ENCODE measurements at places on chromosomes 7 and 10.
A peak's percentile ranks its signal among the peaks of the same experiment; 100 is the strongest.

DNA sequence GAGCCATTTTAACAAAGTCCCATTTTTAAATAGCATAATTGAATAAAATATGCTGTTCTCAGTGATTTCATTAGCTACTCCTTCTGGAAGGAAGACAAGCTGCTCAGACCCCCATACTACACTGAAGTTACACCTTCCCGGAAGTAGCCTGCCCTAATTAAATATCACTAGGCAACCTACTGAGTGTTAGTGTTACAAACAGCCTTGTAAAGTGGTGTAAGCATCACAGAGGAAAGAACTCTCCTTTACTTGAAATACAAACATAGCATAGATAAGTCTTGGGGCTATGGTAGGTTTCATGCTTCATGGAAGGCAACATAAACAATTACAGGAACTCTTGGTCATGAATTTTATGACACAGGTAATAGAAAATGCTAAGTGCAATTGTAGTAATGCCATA, 43.4 kb upstream of the PTN start:
- no peak for DNase-seq

DNA sequence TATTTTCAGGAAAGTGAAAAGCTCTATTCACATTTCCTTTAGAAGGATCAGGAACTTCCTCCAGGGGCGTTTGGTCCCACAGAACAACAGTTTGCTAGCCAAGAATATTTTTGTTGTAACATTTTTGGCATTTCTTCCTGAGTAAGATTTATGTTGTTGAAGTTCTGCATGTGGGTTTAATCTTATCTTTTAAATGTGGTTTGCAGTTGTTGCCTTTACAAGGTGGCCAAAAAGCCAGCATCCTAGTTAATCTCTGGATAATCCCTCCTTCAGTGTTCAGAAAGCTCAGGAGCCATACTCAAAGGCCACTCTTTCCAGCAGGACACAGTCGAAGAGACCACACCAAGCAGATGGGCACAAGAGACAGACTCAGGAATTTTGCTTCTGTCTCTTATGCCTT, 30.0 kb downstream of the SLC26A4 start:
- peak; percentile 20 for DNase-seq

DNA sequence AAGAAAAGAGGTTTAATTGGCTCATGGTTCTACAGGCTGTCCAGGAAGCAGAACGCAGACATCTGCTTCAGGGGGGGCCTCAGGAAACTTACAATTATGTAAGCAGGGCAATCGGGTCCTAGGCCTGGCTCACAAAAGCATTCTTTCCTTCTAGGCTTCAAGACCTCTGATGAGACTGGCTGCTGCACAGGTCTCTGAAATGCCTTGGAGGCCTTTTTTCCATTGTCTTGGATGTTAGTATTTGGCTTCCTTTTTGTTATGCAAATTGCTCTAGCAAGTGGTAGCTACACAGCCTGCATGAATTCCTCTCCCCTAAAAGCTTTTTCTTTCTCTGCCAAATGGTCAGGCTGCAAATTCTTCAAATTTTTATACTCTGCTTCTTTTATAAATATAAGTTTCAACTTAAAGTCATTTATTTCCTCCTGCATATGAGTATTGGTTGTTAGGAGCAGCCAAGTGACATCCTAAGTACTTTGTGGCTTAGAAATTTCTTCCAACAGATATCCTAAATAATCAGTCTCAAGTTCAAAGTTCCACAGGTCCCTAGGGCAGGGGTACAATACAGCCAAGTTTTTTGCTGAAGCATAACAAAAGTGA, 83.1 kb upstream of the SEMA3A start:
- DNase-seq = no peak

GRCh38 chr10:114723361-114723760, 65.3 kb upstream of the ABLIM1 start:
- no peak for DNase-seq

DNA sequence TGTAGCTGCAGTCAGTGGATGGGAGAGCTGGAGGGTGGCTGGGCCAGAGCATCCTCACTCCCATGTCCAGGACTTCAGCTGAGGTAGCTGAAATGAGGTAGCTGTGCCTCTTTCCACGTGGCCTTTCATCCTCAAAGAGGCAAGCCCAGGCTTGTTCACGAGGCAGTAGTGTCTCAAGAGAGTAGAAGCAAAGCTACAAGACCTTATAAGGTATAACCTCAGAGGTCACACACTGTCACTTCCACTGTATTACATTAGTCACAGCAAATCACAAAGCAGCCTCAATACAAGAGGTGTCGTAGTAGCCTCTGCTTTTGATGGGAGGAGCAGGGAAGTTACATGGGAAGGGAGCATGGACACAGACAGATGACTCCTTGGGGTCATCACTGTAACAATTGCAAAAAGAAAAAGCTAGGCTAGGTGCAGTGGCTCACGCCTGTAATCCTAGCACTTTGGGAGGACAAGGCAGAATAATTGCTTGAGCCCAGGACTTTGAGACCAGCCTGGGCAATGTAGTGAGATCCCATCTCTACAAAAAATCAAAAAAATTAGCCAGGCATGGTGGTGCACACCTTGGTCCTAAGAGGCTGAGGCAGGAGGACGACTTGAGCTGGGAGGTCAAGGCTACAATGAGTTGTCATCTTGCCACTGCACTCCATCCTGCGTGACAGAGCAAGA, 97.5 kb downstream of the SKIDA1 start:
- no peak for DNase-seq

DNA sequence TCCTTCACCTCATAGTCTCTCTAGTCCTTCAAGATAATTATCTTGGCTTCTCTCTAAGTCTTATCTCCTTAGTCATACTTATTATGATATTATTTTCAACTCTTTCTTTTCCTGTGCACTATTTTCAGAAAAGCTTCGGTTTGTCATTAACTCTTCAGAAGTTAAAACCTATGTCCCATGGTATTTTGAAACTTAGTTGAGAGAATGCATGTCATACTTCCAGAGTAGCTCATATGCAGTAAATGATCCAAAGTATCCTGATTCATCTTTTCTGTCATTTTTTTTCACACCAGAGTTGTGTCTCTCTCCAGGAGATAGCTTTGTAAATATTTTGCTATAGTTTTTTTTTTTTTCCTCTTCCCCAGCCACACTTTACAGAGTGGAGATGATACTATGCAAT, 1008.6 kb downstream of the NRG3 start:
- DNase-seq = no peak

DNA sequence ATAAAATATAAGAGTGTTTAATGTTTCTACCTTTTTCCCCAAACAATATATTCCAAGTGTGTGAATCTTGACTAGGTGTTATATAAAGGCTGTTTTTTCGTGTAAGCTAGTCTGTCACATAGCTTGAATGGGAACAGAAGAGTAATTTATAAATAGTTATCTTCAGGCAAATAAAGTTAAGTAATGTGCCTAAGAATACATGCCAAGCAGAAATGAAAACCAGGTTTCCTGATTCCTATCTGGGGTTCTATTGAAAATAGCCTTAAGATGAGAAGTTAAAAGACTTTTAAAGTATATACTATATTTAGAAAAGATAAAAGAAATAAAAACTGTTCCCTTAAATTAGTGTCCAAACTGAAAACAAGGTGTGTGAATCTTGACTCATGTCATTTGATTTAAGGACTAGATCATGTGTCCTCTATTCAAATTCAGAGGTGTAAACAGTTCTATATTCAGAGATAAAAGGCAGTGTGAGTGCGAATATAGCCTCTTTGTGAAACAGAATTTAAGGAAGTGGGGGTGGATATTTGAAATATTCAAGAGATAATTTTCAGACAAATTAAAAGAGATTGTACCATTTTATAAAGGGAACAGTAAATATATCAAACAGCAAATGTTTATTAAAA, 247.5 kb downstream of the THSD7A start:
- DNase-seq = no peak

DNA sequence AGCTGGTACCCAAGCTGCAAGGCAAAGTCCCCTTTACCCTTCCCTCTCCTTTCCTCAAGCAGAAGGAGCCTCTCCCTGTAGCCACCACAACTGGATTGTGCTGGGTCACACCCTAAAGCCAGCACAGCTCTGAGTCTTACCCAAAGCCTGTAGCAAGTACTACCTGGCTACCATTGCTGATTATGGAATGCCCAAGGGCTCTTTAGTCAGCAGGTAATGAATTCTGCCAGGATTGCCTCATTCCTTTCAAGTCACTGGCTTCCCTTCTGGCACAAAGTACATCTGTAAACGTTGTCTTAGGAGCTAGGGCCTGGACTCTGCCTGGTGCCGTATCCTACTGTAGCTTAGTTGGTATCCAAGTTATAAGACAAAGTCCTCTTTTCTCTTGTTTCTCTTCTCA, 52.0 kb downstream of the FAS start:
- DNase-seq = no peak

DNA sequence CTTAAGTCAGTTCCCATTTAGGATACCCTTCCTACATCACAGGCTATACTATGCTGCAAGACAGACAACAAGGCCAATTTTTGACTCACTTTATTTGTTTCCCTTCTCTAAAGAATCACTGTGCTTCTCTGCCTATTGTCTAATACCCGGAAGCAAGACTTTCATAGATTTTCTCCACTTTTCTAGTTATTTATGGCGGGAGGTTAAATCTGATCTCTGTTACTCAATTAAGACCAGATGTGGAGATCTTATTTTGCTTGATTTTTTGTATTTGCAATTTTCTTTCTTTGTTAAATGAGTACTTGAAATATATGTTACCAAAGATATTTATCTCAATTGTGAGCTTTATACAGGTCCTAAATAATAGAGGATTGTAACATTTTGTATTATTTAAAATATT, 511.5 kb downstream of the ATRNL1 start:
- DNase-seq = no peak

- DNase-seq = no peak
These were observed 93.1 kb upstream of the NAMPT start for GRCh38 chr7:106377847-106378361.

DNA sequence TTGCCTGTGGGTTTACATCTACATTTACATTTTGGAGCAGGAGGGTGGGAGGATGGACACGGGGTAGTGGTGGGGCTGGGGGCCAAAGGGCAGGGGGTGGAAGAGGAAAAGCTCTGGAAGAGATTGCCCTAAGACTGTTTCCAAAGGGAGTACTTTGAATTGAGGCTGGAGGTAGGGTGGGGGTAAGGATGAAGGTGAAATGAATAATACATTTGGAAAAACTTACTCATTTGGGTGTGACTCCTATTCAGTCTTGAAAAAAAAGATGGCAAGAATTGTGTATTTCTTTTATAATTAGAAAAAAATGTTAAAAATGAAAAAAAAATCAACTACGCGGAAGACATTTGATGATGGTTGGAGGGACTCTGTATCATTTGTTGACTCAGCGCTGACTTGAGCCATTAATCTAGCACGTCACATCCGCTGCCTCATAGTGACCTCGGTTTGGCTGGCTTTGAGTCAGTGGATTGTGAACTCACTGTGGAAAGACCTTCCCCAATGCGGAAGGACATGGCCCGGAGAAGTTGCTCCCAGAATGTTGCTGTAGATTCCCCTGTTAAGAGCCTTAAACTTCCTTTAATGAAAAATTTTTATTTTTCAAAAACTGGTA, 2.8 kb downstream of the FAM180A start:
- no peak for DNase-seq

DNA sequence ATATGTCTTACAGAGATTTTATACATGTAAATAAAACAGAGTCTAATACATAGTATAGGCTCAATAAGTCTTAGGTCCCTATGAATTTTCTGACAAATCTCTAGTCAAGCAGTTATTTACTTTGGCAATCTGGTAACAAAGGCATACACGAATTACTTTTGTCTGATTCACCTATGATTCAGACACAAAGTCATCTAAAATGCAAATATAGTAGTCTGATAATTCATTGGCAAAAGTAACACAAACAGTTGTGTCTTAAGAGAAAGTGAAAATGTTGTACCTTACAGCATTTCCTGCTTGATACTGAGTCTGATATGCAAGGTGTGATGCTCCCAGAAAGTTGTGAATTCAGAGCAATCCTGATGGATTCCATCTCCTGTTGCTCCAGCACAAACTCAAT, 209.4 kb upstream of the PRSS1 start:
- no peak for DNase-seq

DNA sequence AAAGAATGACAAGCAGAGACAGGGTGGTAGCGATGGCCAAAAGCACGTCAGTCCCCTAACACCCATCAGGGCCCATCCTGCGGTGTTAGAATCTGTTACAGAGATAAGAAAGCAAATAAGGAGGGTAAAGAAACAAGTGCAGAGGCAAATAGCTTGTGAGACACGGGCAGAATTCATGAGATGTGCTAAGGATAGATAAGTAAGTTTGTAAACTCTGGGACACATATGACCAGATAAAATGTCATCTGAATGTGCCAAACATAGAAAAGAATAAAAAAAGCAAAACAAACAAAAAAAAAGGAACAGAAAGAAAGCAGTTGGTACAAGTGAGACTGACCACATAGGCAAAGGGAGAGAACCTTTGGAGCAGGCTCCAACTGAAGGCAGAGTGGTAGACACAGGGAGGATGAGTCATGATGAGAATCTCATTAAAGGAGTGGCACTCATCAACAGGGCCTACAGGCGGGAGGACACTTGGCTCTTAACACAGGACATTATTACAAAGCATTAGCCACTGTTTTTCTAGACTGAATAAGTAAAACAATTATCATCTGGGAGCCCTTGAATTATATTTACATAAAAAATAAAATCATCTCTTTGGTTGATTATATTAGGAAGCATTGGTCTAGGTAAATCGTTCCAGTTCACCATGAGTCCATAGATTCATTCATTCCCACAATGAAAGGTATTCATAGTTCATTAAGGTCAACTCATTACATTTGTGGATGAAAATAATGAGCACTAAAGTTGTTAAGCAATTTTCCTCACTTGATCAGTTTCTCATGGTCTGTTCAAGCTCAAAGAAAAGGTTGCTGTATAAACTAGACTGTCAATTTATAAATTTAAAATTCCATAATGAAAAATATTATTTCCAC, 21.5 kb upstream of the EPHB6 start:
- DNase-seq = peak; percentile 93

- DNase-seq = no peak
These were observed 197.7 kb upstream of the FRMD4A start for GRCh38 chr10:14528450-14528849.

- no peak for DNase-seq
These were observed 162.6 kb downstream of the MTERF1 start for GRCh38 chr7:91717681-91718470.

DNA sequence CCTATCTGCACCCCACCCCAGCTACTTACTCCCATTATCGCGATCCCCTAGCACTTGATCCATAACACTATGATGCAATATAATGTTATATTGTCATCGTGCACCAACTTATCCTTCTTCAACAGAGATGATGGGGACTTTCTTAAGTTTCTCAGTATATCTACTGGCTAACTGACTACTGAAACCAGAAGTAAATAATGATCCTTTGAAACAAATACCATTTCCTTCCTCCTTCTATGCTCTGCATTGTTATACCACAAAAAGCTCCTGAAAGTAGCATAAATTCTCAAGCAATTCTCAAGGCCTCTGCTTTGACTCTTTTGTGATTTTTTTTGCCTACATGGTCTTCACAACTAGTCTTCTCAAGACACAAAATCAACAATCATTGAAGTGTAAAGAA, 68.9 kb downstream of the HTR7 start:
- DNase-seq = no peak

GRCh38 chr10:35554461-35555056, 50.6 kb upstream of the GJD4 start:
- no peak for DNase-seq
